Activated naive CD4-positive, alpha-beta T cell treated with anti-CD3 and anti-CD28 coated beads, Interleukin-2, amount 10 ng/mL, durations not matched to agents 7 days and 5 days (primary cell): ENCODE measurements at places on chromosomes 2 and 18.

DNA sequence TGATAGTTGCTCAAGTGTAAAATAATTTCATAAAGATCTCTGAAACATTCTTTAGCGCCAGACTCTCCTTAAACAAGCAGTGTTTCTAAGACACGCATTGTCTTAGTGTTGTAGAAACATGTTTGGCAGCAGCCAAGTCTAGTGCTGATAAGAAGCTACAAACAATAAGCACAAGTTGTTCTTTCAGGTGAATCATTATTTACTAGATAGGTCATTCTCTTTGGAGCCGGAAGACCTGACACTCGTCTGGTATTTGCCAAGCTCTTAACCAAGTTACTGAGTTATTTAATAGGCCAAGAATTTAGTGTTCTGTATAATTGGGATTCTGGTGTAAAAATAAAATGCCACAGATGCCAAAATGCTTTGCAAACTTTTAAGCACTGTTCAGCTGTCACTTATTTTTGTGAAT, 852.1 kb downstream of the CPS1 start:
- no peak for DNase-seq

- no peak for DNase-seq
Observed at GRCh38 chr2:36567711-36568408, 30.1 kb downstream of the FEZ2 start.

DNA sequence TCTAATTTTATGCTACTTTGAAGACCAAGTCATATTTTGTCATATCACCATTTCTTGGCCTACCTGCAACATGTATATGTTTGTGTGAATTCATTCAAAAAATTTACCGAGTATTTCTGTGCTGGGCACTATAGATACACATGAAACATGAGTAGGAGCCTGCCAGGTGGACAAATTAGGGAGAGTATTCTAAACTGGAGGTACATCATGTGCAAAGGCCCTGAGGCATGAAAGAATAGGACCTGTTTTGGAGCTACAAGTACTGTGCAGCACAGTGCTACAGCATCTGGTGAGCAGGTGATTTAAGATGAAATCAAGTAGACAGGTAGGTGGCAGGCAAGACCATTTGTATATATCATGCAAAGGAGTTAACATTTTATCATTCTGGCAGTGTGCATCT, 152.9 kb downstream of the MYO3B start:
- DNase-seq, result no peak

- DNase-seq, result no peak
Observed at GRCh38 chr2:29323961-29324360, 208.7 kb downstream of the CLIP4 start.

- no peak for DNase-seq
Observed at GRCh38 chr2:121865914-121866313, 110.5 kb downstream of the TSN start.
